ENCODE measurements at places on chromosomes 4 and X.

DNA sequence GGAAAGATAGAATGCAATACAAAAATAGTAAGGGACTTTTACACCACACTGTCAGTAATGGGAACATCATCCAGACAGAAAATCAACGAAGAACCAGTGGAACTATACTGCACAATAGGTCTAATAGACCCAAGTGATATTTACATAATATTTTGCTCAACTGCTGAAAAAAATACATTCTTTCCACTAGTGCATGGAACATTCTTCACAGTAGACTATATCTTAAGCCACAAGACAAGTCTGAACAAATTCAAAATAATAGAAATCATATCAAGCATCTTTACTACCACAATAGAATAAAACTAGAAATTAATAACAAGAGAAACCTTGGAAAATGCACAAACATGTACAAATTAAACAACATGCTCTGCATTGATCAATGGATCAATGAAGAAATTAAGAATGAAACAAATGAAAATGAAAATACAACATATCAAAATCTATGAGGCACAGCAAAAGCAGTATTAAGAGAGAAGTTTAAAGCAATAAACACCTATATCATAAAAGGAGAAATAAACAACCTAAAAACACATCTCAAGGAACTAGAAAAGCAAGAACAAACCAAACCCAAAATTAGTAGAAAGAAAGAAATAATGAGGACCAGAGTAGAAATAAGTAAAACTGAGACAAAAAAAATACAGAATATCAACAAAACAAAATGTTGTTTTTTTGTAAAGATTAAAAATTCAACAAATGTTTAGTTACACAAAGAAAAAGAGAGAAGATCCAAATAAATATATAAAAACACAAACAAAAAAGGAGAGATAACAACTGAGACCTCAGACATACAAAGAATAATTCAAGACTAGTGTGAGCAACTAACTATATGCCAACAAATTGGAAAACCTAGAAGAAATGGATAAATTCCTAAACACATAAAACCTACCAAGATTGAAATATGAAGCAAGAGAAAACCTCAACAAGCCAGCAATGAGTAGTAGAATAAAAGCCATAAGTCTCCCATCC, 51.5 kb upstream of the ANTXR2 start:
- peak; percentile 39 for DNase-seq

GRCh38 chr4:11201256-11201655, 227.4 kb downstream of the HS3ST1 start:
- no peak for DNase-seq

- DNase-seq = peak; percentile 94
Measured at GRCh38 chr4:55409468-55410171, 13.9 kb downstream of the TMEM165 start.

GRCh38 chrX:41240509-41240908, 93.5 kb upstream of the DDX3X start:
- peak; percentile 40 for DNase-seq

GRCh38 chr4:174398728-174399127, 115.0 kb downstream of the CEP44 start:
- DNase-seq = no peak

DNA sequence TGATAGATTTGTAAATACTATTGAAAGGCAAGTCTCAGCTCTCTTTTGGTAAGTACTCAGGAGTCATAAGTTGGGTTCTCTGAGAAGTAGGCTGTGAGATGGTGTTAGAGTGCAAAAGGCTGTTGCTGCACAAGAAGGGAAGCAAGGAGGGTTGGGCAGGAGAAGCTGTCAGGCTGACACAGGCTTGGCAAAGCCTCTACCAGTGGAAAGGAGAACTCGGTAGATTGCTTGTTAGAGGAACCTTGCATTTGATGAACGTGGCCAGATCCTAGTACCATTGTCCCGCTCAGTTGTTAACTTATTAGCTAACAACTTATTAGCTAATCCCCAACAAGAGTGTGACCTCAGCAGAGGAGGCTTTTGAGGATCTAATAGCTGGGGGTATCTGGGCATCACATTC, 449.3 kb upstream of the BOD1L1 start:
- DNase-seq = no peak

DNA sequence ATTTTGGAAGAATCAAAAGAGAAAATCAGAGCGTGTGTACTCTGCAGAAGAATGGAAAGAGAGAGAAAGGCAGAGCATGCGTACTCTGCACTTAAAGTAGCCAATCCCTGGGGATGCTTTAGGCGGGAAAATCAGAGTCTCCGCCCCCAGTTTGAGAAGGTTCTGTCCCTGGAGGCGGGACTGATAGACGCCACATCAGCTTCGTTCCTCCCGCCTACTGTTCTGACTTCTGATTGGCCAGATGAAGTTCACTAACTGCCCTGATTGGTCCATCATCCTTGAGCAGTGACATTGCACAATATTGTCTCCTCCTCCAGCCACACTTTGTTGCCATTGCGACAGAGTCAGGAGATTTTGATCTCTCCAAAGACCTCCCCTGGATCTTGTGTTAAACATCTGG, 23.8 kb downstream of the SSX1 start:
- DNase-seq = peak; percentile 37

- DNase-seq = no peak
Measured at GRCh38 chr4:155241664-155242063, 33.2 kb downstream of the NPY2R start.

DNA sequence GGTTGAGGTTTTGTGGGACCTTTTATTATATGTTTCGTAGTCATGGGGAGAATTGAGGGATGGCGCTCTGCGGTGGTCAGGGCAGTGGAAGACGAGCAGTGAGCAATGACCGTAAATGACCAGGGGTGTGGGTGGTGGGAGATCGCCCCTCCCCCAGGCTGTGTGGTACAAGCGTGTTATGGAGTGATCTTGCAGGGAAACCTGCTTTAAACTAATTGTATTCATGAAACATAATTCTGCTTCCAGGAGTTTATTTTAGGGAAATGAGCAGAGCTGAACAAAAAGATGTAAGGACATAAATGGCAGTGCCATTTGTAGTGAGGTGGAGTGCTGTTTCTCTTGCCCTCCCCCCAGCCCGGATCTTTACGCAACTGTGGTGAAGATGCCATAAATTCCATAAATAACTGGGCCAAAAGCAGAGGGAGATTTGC, 20.2 kb downstream of the GYG2 start:
- DNase-seq = peak; percentile 74

- no peak for DNase-seq
Measured at GRCh38 chr4:74961230-74961629, 28.3 kb downstream of the PARM1 start.

DNA sequence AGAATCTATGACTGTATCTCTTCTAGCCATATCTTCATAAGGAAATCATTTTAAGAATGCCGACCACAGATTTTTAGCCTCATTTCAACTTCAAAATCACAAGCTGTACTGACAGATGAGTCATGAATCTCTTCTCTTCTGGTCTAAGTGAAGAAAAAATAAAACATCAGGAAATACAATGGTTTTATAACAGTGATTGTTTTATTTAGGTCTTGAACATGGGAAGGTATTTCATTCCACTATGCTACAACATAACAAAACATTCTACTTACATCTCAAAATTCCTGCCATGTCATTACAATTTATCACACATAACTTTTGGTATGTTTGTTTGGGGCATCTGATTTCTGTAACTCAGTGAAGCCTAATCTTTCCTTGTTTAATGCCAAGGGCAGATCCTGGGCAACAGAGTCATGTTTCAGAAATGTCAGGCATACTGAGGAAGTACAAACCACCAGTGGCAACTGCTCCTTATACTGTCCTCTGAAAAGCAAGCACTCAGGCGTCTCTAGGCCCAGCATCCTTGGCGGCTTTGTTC, 325.0 kb downstream of the PDHA2 start:
- DNase-seq = no peak

GRCh38 chr4:122968227-122968812, 45.9 kb upstream of the NUDT6 start:
- no peak for DNase-seq

DNA sequence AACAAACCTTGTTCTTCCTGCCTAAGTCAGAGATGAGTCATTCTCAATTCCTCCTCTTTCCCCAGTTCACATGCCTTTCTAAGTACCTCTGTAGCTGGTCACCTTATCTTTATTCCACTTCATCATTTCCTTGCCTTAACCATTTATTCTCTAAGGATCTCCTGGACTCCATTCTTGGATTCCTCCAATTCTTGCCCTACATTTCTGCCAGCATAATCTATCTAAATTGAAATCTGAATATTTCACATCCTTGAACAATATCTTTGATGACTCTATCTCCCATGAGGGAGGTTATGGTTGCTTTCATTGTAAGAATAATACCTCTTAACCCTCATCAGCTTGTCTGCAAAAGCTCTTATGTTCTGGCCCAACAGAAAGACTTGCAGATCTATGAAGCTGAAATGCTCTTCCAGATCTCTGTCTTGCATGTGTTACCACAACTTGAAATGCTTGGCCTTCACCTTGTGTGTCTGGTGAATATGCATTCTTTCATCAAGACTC, 28.6 kb upstream of the PDE5A start:
- no peak for DNase-seq

DNA sequence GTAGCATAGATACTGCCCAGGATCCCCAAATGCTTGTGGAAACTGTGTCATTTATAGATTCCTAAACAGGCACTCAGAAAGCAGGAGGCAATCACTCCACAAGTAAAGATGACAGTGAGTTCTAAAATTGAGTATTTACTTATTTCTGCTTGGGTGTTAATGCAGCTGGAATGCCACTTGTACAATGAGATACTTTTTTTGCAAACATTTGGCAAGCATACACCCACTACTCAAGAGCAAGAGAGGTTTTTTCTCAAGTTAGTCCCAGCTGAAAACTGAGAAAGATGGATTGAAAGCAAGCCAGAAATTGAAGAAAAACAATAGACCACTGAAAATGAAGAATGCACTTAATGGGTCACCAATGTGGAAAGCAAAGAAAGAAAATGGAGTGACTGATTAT, 22.5 kb downstream of the GABRA3 start:
- DNase-seq = no peak

DNA sequence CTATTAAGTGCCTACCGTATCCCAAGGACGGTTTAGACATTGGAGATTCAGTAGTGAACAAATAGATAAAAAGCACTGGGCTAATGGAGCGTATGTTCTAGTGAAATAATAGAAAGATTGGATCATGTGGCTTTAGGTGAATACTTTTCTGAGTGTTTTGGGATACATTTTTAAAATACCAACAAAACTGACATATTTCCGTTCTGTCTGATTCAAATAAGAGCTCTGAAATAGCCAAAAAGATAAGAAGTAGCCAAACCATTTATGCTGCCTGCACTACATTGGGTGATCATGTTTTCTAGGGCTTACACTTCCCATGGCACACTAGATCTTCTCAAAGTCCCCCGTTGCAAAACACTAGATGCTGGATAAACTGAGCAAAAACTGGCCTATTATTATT, 14.2 kb downstream of the IGFBP7 start:
- no peak for DNase-seq

DNA sequence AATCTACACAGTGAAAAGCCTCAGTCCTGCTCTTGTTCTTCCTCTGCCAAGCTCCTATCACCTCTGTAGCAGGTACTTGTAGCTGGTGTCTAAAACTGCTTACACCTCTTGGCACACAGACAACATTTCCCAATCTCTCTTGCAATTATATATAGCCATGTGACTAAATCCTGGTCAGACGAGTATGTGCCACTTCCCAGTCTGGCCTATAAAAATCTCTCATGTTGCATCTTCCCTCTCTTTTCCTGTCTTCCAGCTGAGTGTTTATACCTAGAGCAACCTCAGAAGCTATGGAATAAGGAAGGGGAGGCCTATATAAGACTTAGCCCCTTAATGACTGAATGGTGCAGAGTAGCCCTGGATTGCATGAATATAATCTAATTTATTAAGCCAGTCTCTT, 105.8 kb downstream of the RNF150 start:
- no peak for DNase-seq

DNA sequence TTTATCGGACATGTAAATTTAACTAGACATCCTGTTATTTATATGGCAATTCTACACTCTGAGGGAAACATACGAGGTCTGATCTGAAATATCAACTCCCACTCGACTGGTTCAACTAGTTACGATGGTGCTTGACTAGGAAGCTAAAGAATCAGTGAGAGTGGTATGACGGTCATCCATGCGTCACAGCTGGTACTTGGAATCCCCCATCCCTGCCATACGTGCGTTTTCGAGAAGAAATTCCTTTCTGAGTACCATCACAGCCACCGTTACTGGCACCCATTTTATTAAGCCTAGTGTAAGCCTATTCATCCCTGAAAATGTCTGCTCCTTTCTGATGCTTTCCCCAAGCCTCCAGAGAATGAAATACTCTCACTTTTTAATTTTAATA, 695 bp upstream of the PIGA start:
- peak; percentile 12 for DNase-seq

DNA sequence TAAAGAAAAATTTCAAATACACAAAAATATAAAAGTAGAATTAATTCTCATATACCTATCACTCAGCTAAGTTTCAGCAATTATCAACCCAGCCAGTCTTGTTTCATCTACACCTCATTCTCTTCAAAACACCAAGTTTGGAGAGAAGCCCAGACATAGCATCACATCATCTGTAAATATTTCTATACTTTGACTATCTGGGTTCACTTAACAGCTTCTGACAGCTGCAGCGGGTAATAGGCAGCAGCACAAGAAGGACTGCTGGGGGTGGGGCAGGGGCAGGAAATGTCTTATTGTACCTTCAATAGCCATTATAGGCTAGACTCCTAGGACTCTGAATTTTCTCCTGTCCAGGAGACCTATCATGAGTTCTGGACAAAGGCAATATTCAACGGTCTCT, 54.1 kb downstream of the PHF8 start:
- DNase-seq = no peak

Data from NB4 (cell line).